ENCODE measurements at places on chromosomes 7 and 10.
A peak's percentile ranks its signal among the peaks of the same experiment; 100 is the strongest.

DNA sequence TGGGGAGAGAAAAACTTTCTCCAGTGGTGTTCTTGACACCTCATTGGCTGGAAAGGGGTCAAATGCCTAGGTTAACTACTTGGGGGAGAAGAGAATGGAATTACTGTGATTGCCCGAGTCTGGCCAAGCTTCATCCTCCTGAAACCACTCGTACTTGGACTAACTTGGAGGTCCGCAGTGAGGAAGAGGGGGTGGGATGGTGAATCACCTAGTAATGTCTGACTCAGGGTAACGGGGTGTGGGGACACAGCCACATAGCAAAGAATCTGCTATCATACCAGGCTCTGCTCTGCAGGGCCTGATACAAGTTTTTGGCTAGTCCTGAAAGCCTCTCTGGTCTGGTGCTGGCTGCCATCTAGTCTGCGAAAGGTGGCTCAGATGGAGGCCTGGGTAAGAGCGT, 190.9 kb downstream of the RPS24 start:
- DNase-seq: no peak

GRCh38 chr7:17774248-17774647, 166.0 kb downstream of the SNX13 start:
- no peak for DNase-seq

DNA sequence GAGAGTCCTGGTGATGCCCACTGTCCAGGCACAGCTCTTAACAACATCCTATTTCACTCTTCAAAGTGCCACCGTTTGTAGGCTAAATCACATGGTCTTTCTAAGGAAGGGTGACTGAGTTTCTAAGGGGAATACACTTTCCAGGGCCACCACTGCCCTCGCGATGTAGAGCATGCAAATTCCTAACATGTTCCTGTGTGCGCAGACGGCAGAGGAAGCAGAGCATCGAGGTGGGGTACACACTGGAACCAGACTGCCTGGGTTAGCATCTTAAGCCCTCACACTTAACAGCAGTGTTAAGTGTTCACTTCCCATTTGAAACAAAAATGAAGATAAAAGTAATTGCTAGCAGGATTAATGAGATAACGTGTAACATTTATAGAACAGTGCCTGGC, 3.0 kb downstream of the VOPP1 start:
- DNase-seq: no peak

GRCh38 chr7:39413636-39414223, 152.5 kb upstream of the YAE1 start:
- no peak for DNase-seq

GRCh38 chr7:50739744-50740435, 42.8 kb downstream of the GRB10 start:
- peak; percentile 19 for DNase-seq

GRCh38 chr7:115224922-115225321, 303.0 kb downstream of the MDFIC start:
- no peak for DNase-seq

DNA sequence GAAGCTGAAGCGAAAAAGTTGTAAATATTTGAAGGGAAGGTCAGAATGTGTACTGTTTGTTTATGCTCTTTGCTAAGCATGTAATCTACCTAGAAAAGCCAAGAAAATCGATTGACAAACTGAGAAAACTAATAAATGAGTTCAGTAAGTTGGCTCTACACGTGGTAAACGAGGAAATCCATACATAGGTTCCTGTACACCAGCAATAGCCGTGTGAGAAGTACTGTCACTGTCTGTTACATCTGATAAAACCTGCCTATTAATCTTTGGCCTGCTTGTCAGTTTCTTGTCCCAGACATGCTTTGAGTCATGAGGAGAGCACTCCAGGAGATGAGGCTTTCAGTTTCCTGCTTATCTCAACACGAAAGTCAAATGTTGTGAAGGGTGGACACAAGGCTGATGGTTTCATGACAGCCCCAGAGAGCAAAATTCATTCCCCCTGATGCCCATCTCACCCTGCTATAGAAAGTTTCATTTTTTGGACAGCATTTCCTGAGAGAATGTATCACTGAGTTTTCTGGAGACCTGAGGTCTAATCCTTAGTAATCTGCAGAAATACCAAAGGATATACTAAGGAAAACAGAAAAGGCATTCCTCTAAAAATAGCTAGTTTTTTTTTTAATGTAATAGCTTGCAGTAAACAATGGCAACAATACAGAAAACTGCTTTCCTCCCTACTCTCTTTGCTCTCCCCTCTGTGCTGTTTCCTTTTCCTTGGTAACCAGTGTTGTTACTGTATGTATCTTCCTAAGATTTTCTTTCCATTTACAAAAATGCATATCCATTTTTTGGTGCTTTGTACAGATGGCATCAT, 18.8 kb downstream of the BMPR1A start:
- no peak for DNase-seq

GRCh38 chr10:64379898-64380297, 858.7 kb downstream of the REEP3 start:
- DNase-seq: no peak

DNA sequence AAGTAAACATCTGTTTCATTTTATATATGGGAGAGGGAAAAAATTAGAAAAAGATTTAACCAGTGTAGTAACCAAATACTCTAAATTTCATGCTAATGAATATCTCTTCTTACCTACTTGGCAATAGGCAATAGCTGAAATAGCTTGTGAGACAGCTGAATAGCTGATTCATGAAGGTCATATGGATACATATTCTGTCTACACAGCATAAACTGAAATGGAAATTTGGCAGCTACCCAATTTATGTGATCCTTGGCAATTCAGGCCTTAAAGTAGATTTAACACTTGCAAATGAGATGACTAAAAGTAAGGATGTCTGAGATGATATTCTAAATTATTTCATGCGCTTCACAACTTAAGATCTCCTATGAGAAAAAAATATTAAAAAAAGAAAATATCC, 261.2 kb upstream of the SEMA3A start:
- no peak for DNase-seq

DNA sequence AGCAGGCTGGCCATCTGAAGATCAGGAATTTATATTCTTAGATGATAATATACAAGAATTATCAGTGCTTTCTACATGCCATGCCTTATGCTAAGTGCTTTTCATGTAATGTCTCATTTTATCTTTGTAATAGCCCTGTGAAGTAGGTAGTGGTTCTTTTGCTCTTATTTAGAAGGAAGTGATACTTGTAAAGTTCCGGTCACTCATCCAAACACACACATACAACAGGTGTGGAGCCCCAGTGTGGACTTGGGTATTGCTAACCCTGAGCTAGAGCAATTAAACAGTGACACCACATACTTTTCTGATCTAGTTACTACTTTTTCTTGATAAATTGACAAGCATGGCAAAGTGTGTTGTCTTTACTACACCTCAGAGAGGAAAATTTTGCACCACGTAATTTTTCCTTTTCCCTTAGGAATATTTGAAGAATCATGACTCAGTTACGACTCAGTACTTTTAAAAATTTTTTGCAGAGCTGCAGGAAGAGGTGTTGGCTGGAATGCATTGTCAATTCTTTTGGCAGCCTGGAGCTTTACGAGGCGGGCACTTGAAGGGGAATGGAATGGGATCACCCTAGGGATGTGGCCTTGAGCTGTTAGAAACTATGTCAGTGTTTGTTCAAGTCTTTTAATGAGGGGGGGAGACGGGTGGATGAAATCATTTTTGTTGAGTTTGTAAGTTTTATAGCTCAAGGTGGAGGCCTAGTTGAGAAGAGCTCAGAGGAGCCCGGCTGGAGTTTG, 212.5 kb upstream of the CELF2 start:
- DNase-seq: no peak

DNA sequence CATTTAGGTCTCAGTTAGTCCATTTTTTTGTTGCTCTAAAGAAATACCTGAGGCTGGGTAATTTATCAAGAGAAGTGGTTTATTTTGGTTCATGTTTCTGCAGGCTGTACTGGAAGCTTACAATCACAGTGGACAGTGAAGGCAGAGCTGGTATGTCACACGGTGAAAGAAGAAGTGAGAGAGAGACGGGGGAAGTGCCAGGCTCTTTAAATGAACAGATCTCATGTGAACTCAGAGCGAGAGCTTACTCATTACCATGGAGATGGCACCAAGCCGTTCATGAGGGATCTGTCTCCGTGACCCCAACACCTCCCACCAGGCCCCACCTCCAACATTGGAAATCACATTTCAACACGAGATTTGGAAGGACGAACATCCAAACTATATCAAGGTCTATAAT, 18.9 kb upstream of the PNLIPRP3 start:
- DNase-seq: no peak

- DNase-seq: no peak
Observed at GRCh38 chr7:7970531-7971307, 2.1 kb downstream of the GLCCI1 start.

DNA sequence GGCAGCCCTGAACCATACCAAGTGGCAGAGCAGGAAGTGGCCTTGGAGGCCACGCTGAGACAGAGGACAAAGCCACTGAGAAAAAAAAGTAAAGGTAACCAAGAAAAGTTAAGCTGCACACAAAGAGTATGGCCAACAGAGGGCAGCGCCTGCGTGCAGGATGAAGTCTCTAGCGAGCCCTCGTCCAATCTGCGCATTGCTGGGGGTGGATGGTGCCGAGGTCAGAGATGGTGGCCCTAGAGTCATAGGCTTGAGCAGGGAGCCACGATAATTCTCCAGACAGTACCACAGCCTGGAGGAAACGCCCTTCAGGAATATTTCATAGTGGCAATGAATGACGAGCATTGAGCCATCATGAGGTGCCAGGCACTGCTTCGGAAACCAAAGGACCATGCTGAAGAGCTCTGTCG, 9.7 kb downstream of the ATP6V0E2 start:
- no peak for DNase-seq

- DNase-seq: no peak
Observed at GRCh38 chr10:101146392-101147251, 15.5 kb downstream of the TLX1 start.
